ENCODE measurements at places on chromosomes 6 and 20.

- ATAC-seq, result no peak
Observed at GRCh38 chr6:37287519-37288157, 29.7 kb upstream of the TMEM217 start.

- peak; percentile 81 for ATAC-seq
Observed at GRCh38 chr6:53119772-53120409, 28.8 kb downstream of the GCM1 start.

DNA sequence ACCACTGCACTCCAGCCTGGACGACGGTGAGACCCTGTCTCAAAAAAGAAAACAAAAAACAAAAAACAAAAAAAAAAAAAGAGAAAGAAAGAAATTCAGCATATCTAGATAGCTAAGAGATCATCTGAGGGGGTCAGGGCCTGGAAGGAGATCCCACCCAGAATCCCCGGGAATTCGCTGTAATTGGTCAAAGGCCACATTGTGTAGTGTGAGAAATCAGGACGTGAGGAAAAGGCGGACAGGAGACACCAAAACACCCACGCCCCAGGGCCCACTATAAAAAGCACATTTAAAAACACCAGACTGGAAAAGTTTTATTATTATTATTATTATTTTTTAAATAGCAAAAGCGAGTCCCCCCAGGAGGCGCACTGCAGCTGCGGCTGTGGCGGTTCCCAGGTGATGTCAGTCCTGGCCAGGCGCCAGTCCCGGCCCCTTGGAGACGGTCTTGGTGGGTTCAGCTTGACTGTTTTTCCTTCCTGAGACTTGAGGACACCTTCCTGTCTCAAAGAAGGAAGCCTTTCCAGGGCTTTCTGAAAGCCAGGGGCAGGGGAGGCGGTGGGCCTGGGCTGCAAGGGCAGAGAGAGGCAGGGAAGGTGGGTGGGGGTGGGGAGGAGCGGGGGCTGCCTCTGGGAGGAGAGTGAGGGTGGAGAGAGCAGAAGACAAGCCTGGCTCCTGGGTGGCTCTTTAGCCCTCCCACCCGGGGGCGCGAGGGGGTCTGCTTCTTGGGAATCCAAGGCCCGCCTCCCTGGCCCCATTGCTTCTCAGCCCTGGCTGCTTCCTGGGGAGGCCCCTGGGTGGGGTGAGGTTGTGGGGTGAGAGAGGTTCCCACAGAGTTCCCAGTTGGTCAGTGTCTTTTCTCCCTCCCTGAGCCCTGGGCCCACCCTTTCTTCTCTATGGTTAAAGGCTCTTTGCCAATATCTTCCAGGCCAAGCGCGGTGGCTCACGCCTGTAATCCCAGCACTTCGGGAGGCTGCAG lies 14.5 kb downstream of the TCF15 start:
- ATAC-seq, result no peak

GRCh38 chr20:35134472-35134871 lies 12.7 kb downstream of the EDEM2 start:
- ATAC-seq, result no peak

- no peak for ATAC-seq
Observed at GRCh38 chr20:42721923-42722322, 467.8 kb downstream of the PTPRT start.

DNA sequence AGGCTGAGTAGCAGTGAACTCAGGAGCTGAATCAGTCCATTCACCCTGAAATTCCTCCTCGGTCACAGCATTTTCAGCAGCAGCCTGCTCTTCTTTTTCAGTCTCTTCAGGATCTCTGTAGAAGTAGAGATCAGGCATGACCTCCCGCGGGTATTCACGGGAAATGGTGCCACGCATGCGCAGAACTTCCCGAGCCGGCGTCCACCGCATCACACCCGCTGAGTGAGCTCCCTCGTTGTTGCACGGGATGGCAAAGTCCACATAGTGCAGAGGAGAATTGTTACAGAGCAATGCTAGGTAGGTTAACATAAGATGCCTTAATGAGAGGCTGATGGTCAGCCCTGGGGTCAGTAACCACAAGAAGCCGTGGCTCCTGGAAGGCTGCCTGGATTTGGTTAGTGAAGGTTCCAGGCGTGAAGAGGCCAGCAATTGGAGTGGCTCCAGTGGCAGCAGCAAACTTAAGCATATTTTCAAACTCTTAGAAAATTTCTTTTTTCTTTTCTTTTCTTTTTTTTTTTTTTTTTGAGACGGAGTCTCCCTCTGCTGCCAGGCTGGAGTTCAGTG lies 113.5 kb upstream of the HDAC2 start:
- ATAC-seq, result no peak

- no peak for ATAC-seq
Observed at GRCh38 chr6:45400021-45400420, 22.3 kb upstream of the SUPT3H start.

- no peak for ATAC-seq
Observed at GRCh38 chr20:63477061-63477616, 4.7 kb upstream of the KCNQ2 start.

GRCh38 chr6:35209622-35210247 lies 4.0 kb upstream of the SCUBE3 start:
- no peak for ATAC-seq

DNA sequence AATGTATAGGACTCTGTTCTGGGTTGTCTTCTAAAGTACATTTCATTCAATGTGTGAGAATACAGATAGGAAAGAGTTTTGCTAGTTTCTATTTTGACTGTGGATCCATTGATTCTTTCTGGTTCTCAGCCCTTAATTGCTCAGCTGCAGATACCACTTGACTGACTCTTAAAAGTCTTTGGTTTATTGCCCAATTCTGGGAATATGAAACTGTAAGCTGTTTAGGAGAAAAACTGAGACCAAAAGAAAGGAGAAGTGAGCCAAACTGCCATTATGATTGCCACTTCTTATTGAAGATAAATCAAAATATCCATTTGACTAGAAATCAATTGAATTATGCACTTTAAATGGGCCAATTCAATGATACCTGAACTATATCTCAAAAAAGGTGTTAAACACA lies 211.4 kb downstream of the ESR1 start:
- ATAC-seq, result no peak

DNA sequence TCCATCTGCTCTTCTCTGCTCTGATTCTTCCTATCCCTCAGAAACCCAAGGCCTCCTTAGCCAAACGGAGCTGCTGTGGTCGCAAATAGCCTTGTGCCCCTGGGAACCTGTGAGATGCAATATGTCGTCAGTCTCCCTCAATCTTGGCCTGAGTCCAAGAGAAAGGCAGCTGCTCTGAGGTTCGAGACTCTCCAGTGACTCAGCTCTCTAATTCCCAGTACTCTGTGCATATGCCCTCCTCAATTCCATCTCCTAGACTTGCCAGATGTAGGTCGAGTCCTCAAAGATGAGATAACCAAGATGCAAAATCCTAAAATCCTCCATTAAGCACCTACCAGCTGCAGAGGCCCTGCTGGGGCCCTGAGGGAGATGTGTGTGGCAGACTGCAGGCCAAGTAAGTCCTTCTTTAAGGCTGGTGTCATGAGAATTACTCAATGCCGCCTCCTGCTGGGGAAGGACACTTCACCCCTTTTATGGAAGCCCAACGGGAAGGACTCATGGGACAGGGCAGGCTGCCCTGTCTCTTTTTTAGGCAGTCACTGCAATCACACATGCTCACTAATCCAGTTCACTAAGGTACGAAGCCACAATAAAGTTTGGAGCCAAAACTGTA lies 28.5 kb downstream of the C6orf15 start:
- no peak for ATAC-seq

DNA sequence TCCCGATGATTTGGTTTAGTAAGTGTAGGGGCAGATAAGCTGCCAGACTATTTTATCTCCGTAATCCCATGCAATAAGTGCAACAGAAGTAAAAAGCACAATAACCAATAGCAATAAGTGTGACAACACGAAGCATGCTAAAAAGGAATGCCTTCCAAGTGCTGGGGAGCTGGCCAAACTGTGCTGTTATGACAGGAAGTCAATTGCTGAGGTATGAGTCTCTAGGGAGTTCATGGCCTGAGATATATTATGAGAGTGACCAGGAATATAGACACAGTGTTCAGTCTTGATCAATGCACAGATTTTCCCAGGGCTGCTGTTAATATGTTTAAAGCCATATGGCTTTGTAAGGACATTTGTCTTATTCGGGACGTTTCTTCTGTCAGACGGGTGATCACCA lies 10.5 kb upstream of the ANGPT4 start:
- no peak for ATAC-seq

- no peak for ATAC-seq
Observed at GRCh38 chr6:10749734-10750133, 2.1 kb downstream of the TMEM14B start.

DNA sequence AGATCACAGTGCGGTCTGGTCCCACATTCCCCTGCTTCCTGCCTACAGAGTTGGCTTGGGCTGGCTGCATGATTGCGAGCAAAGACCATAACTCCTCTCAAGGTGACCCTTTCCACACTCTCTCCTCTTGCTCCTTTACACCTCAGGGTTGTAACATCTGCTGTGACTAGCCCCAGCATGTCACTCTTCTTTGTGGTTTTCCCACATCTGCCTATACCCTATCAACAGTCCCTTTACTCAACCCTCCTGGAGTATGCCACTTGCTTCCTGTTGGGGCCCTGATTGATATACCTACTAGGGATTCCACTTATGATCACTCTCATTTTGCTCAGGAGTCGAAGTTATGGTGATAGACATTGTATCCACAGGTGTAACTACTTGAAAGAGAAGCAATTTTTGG lies 58.9 kb upstream of the SGK1 start:
- ATAC-seq, result no peak

- ATAC-seq, result no peak
Observed at GRCh38 chr6:961407-961960, 268.5 kb upstream of the EXOC2 start.

Data from SK-N-SH treated with all-trans-retinoic acid at 6 μM for 48 hours (cell line).